NCI-H1436 treated with DMSO at 0.1 percent for 48 hours (cell line): ENCODE measurements at places on chromosomes 12 and 14.

- DNase-seq, result no peak
Measured at GRCh38 chr12:115032521-115032920, 348.5 kb upstream of the TBX3 start.

GRCh38 chr12:65209655-65210043 lies 40.3 kb downstream of the LEMD3 start:
- DNase-seq, result no peak

DNA sequence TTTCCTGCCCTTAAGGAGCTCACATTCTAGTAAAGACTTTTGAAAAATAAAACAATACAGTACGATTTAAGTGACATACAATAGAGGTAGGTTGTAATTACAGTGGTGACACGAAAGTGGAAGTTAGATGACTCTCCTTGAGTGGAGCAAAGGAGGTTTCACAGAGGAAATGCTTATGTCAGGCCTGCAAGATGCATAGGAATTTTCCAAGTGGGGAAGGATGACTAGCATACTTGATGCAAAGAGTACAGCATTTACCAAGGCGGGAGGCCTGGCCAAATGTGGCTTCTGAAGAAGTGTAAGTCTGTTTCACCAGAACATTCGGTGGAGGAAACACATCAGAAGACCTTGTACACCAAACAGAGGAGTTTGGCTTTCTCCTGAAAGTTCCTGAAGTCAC lies 55.2 kb downstream of the ERO1A start:
- DNase-seq, result no peak

DNA sequence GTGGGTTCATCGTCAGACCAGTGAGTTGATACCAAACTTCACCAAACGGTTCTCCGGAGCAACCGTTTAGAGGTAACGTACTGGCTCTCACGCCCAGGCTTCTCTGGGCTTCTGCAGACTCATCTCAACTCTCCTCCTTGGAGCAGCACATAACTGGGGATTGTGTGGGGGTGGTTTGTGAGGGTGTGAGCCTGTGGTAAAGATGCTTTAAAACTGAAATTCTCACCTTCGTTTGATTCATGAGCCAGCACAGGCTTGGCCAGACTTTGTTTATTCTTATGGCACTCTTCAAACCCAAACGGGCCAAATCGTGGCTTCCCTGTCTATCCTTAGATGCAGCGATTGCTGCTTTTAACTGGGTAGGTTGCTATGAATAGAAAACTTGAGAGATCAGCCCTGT lies 121.3 kb downstream of the SAMD4A start:
- DNase-seq, result no peak
